ENCODE measurements at places on chromosomes 11 and 22.
A peak's percentile ranks its signal among the peaks of the same experiment; 100 is the strongest.

- DNase-seq = no peak
These were observed 5.3 kb downstream of the KCNK7 start for GRCh38 chr11:65590240-65590738.

DNA sequence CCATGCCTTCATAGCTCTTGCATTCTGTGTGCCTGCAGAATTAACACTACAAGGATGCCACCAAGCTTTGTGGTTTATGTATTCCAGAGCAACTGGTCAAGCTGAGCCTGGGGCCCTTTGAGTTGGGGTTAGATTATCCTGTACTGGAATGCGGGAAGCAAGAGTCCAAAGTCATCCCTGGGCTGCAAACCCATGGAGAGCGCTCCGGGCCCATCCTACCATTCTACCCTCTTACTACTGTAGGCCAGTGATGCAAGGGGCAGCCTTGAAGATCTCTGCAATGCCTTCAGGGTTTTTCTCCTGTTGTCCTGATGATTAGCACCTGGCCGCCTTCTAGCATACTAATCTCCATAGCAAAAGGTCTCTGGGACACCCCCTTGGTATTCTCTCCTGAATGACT, 51.3 kb downstream of the TUG1 start:
- no peak for DNase-seq

DNA sequence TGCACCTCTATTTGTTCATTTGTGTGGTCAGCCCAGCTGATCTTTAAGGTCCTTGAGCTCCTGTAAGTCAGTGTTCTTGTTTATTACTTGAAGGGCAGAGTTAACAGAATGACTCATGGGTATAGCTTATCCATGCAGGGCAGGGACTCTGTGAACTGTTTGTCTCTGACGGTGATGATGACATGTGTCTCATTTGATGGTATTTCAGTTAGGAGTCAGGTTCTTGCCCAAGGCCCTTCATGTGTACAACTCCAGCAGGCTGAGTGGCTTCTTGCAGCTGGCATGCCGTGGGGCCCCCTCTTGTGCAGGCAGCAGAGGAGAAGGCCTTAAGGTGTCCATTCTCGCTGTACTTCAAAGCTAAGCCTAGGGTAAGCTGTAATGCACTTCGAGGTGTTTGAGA, 165.1 kb downstream of the DBX1 start:
- DNase-seq = no peak

DNA sequence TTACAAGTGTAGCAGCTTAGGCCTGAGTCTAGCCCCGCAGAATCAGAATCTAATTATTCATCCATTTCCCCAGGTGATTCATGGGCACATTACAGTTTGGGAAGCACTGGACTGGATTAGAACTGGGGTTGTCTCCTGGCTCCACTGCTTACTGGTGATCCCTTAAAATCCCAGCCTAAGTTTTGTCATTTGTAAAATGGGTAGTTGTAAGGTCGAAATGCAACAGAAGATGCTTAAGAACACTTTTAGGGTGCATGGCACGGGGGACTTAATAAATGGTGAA, 1.3 kb downstream of the STX3 start:
- DNase-seq = peak; percentile 11

- DNase-seq = no peak
These were observed 435.2 kb upstream of the B3GAT1 start for GRCh38 chr11:134847083-134847715.

Measured in cerebellar cortex (tissue), 1 donor.